ENCODE measurements at places on chromosomes 7 and 10.

GRCh38 chr10:112963835-112964234 is 13.8 kb downstream of the TCF7L2 start:
- peak; percentile 31 for DNase-seq

- DNase-seq, result no peak
Measured at GRCh38 chr7:50418526-50419290, 31.4 kb downstream of the FIGNL1 start.

- DNase-seq, result no peak
Measured at GRCh38 chr7:107668296-107668695, 7.7 kb downstream of the SLC26A4 start.

DNA sequence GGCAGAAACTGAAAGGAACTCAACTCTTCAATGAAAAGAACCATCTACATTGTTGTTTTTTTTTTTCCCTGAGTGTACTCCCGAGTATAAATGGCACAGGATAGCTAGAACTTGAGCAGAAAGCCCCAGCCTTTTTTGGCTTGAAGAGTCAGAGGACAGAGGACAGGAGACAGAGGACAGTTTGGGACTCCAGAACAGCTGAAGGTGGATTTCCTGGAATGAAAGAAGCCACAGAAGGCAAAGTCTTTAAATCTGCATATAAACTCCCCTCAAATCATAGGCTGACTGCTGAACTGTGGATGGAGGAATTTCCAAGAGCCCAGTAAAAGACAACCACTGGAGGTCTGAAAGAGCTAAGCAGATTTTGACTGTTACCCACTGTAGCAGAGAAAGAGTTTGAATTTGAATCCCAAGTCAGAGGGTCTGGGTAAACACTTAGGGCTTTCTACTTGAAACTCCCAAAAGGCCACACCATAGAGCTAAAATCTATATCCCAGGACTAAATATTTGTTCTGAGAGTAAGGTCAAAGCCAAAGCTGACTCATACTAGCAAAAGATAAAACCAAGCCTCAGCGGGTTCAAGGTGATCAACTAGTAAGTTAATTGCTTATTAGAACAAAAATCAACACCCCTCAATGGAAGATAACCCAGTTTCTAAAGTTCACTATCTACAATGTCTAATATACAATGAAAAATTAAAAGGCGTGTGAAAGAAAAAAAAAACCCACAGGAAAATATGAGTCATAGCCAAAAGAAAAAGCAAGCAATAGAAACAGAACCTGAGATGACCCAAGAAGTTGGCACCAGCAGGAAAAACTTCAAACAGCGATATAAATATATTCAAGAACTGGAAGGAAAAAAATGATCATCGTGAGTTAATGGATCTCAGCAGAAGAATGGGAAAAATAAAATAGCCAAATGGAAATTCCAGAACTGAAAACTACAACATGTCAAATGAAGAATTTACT is 1.8 kb upstream of the OPN1SW start:
- DNase-seq, result no peak

DNA sequence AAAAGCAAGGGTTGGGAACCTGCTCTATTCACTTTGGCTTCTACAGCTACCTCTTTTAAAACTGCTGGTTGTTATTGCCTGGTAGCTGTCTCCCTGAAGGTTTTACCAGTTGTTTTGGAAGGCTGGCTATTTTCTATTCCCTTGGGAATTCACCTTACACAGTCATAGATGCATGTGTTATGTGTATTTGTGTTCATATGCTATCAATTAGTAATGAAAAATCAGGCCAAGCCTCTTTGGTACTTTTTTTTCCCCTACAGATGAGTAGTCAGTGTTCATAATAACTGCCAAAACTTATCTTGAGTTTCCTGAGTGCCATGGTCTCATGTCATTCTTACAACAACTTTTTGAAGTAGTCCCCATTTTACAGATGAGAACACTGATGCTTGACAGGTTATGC is 738.0 kb upstream of the GALNT17 start:
- peak; percentile 7 for DNase-seq

DNA sequence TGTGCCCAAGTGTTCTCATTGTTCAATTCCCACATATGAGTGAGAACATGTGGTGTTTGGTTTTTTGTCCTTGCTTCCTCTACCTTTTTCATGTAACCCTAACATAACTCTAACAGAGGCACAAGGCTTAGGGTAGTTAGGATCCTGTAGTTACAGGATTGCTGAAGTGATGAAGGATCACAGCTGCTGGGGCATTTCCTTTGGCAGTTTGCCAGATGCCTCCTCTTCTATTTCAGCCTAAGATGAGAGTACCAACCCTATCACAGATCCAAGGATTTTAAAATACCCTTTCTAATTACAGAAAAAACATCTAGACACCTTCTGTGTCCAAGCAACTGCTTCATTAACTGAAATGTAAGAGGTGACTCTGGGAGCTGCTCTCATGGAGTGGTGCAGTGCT is 141.7 kb upstream of the COL1A2 start:
- no peak for DNase-seq

DNA sequence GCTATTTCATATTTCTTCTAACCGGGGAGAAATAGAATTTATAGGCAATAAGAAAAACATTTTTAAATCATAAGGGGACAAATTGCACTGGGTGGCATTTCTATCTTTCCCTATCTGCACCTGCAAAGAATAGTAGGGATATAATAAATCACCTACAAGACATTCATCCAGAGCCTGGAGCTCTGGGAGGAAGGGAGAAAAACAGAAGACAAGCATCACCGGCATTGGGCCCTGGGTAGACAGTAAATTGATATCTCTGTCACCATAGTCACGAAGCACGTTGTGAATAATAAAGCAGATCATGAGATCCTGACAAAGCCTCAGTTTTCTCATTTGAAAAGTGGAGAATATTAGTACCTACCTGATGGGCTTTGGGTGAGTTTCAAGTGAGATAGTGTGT is 685.6 kb downstream of the XPNPEP1 start:
- DNase-seq, result no peak

DNA sequence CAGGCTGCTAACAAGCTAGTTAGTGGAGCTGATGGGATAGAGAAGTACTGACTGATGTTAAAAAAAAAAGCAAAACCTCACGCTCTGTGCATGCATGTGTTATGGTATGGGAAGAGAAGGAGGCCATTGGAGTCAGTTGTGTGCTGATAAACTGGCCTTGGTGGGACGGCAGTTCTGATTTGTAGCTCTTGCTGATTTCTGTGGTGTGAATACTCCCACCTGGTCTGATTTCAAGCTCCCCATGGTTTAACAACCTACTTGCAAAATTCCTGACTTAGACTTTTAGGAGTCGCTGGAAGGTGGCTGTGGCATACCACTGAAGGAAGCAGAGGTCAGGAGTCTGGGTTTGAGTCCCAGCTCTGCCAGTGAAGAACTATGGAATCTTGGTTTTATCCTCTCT is 15.2 kb downstream of the CAMK1D start:
- DNase-seq, result no peak

GRCh38 chr10:130350996-130351395 is 214.8 kb downstream of the GLRX3 start:
- DNase-seq, result no peak
